Cortex of kidney (tissue), 1 donor: ENCODE measurements at places on chromosomes 7 and 10.

- DNase-seq = no peak
These were observed 15.6 kb downstream of the ADAM8 start for GRCh38 chr10:133260895-133261725.

- DNase-seq = no peak
These were observed 9.7 kb downstream of the MINDY4 start for GRCh38 chr7:30780941-30781340.

DNA sequence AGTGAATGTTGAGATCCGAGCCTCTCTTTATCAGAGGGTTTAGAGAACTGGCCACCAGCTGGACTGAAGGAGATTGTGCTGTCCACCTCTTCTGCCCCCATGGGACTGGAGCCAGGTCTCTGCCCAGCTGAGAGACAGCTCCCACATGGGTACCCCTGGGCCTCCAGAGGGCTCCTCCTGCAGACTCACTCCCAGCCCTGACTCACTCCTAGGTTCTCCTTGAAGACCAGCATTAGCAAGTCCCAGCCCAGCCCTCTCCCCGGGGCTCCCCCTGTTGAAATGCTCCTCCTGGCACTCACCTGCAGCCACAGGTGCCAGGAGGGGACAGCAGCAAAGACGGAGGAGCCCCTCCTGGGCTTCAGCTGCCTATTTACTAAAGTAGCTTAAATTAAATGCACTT is 126.9 kb downstream of the CXCL12 start:
- DNase-seq = no peak

- DNase-seq = no peak
These were observed 127.3 kb downstream of the CUL2 start for GRCh38 chr10:34962866-34963265.

DNA sequence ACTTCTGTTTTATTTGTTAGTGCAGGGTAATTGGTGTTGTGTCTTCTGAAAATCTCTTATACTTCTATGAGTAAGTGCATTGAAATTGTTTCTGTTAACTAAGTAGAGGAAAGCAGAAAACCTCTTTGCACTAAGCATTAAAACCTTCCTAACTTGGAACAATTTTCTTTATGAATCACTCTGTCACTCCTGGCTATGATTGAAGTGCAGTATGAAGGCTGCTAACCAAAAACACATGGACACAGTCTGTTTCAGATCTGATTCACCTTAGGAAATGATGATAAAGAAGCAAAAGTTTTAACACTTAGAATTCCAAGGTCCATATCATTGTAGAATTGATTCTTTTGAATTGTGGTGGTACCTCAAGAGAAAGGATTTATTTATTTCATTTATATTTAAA is 41.9 kb downstream of the MET start:
- no peak for DNase-seq

DNA sequence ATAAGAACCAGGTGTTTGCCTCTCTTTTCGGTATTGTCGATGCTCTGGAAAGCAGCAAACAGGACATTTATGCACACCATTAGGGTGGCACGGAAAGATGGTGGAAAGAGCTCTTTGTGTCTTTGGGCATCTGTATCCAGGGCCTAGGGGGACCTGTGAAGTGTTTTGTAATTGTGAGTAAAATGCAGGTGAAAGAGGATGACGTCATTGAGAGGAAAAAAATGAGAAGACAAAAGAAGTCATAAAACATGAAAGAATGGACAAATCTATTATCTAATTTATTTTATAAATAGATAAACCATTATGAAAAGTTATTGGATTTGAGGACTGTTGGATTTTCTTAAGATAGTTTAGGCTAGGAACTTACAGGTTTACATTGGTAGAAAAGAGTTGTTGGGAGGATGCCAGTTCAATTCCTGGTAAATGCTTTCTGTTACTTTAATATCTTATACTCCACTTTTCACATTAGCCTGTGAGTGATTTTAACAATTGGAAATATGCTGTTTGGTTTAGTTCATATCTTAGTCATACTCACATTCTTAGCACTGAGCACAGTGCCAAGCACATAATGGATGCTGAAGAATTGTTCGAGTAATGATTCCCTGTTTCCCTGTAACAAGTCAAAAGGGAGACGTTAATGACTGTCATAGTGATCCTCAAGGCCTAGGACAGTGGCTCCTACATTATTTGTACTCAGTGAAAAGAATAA is 62.6 kb downstream of the EXOC4 start:
- no peak for DNase-seq

GRCh38 chr7:132295175-132295574 is 281.1 kb downstream of the PLXNA4 start:
- no peak for DNase-seq

GRCh38 chr10:44933451-44934321 is 22.5 kb downstream of the TMEM72 start:
- no peak for DNase-seq

DNA sequence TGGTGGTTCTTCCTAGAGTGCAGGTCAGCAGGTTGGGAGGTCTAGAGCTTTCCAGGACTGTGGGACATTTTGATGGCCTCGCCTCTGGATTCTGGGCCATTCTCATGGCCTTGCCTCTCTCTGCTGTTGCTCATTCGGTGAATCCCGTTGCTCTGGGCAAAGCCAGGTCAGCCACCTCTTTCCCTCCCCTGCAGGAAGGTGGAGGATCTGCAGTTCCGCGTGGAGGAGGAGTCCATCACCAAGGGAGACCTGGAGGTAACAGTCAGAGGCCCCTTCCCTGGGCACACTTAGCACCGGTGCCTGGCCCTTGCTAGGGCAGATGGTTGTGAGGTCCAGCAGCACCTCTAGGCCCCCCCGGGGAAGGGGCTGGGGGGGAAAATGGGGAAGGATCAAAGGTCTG is 74.9 kb downstream of the CLIP2 start:
- DNase-seq = no peak
